Activated CD4-positive, alpha-beta T cell treated with anti-CD3 and anti-CD28 coated beads, Interleukin-2, amount 50 U/mL, for 16 hours (primary cell): ENCODE measurements at places on chromosomes 11 and 22.

GRCh38 chr11:127451861-127452260, 451.3 kb upstream of the KIRREL3 start:
- DNase-seq, result no peak

DNA sequence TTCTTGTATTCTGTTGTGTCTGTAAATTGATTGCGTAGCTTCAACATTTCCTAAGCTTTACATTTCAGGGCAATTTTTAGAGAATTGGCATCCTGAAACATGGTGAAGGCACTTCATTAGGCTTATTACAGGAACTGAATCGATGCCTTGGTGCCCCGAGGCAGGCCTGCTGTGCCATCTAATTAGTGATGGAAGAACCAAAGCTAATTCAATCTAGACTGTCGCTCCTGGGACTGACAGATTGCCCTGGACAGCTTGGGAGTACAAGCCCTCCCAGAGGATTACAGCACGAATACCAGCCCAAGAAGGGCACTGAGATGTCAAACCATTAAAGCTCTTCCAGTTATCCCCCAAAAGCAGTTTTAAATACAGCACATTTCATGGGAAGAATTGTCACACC, 243.2 kb upstream of the ZC3H12C start:
- DNase-seq, result no peak

- DNase-seq, result no peak
Measured at GRCh38 chr11:113991170-113991569, 16.3 kb downstream of the HTR3A start.

GRCh38 chr11:35352077-35352888, 67.1 kb downstream of the SLC1A2 start:
- DNase-seq, result no peak
